ENCODE measurements at places on chromosomes 1 and 21.

DNA sequence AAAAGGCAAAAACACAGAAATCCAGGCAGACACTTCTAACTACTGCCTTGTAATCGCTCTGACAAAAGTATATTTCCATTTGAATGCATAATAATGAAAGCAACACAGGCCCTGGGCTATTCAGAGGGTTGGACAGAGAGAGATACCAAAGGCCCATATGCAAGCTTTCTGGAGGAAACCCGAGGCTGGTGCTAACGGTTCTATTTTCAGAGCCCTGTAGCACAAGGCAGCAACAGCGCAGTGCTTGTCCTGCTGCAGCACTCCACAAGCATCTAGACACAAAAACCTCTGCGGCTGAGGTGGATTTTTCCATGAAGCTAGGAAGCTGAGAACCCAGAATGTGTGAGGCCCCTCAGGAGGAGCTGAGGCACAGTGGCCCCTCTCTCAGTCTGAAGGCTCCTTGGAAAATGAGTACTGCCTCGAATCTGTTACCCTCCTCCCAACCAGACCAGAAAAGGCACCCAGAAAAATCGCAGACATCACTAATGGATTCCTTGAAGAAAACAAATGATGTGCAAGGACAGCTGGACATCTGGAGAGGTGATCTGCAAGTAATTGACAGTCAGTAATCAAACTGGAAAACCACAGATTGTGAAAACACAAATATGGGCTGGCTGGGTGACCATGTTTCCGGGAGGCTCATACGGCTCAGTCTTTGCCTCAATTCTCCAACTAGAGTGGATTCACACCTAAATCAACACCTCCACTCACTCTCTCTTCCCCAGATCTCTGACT lies 54.0 kb downstream of the COLGALT2 start:
- no peak for DNase-seq

DNA sequence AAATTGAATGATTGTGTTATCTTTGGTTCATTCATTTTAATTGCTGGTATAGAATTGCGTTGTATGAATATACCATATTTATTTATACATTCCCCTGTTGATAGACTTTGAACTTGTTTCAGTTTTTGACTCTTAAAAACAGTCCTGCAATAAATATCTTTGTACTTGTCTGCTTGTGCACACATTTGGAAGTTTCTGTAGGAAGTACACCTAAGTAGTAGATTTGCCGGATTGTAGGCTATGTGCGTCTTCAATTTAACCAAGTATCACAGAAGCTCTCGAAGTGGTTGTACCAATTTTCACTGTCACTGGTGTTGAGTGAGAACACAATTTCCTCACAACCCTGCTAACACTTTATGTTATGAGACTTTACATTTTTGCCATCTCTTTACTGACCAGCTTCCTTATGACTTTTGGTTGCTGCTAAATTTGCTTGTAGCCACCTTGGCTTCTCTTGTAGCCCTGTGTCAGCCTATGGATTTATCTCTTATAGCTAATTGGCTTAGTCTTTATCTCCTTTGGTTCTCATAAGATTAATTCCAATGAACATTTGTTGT lies 2.2 kb downstream of the TTC3 start:
- DNase-seq, result no peak

GRCh38 chr21:38740090-38740489 lies 65.6 kb upstream of the ETS2 start:
- DNase-seq, result no peak

DNA sequence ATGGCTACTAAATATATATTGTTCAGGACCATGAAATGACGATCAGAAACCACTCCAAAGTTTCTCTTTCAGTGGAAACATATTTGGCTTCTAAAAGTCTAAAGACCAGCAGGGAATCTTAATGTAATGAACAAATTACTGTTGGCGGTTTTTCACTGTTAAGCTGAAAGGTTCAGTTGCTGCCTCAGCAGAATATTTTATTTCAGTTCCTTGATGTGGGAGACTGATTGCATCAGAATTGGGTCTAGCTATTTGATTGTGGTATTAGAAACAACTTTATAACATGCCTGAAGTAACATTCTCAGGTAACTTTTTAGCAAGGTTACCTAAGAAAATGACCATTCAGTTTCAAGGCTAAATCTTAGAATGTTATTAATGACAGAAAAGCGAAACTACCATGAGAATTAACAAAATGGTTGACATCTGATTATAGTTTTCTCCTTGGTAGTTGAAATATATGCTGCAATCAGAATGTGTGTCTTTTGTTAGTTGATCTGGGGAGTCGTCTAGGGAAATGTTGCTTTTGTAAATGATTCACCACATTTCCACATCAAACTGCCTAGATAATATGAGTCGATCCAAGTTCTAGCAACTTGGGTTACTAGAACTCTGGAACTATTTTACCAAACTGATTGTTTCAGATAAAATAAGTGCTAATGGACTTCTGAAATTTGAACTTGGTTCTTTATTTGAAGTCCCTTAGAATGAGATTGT lies 200.4 kb downstream of the HMCN1 start:
- DNase-seq, result no peak

DNA sequence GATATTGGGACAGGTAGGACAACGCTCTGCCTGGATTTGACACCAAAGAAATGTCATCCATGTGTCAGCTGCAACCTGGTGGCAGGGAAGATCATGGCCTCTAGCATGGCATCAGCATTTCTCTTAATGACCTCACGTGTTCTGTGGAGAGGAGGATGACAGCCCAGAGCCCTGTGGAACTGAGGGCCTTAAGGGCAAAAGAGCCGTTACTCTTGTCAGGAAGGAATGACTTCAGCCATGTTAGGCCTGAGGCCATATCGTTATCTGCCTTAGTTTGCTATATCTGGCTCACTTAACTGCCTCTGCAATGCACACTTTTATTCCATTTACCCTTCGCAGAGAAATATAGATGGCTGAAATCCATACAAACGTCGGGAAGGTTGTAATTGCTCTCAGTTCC lies 83.2 kb upstream of the PBX1 start:
- no peak for DNase-seq

- no peak for DNase-seq
Observed at GRCh38 chr1:3787745-3788605, 8.3 kb downstream of the LRRC47 start.

GRCh38 chr1:15207829-15208429 lies 39.1 kb upstream of the FHAD1 start:
- DNase-seq, result no peak

DNA sequence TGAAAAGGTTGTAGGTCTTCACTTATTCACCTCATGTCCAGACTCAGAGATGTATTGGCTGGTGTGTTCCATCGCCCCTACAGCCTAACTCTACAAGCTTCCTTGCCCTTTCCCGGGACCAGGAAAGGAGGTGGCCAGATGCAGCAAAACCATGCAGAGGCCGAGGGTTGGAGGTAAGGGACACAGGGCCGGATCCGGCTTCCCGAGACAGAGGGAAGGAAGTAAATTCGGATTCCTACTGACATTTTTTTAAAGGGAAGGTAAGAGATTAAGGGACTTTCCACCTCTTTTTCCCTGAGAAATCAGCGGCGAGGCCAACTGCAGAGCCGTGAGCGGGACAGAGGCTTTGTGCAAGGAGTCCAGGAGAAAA lies 12.7 kb downstream of the EPHA10 start:
- peak; percentile 13 for DNase-seq

GRCh38 chr1:235950318-235950717 lies 83.6 kb upstream of the LYST start:
- DNase-seq, result no peak

DNA sequence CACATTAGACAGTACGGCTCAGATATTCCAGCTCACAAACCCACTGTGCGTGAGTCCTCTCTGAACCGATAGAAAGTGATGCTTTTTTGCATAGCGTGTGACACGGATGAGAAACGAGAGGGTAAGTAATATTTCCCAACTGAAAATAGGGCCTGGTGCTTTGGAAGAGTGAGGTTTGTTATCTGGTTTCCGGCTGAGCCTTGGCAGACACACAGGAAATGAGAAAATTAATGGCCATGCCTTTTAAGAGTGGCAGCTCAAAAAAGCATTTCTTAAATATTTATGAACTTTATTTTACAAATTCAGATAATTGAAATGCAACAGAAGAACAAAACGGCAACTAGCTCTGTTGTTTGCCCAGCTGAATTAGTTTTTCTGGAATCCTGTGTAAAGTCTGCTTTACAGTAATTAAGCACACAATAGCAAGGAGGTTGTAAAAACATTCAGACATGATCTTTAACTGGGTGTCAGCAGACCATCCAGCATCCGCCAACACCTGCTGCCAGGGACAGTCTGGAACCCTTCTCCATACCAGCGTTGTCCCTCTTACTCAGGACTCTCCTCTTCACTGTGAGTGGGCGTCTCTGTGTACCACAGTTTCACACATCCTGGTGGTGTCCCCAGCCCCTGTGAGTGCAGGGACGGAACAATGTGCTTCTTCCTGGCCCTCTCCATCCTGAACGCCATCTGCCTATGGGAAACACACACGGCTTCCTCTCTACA lies 155.4 kb downstream of the PGBD5 start:
- DNase-seq, result peak; percentile 31

- no peak for DNase-seq
Observed at GRCh38 chr1:154626456-154627256, 18.7 kb upstream of the ADAR start.

GRCh38 chr1:154780541-154780940 lies 89.5 kb downstream of the KCNN3 start:
- no peak for DNase-seq

GRCh38 chr1:15722836-15723532 lies 13.1 kb upstream of the SLC25A34 start:
- no peak for DNase-seq

Measured in B cell (primary cell).